PC-3 (cell line): ENCODE measurements at places on chromosomes 5 and 9. TPM values are rescaled to one million over a fixed set of nuclear protein-coding genes. Genes with fewer than 3 reads are reported as not detected.
A peak's percentile ranks its signal among the peaks of the same experiment; 100 is the strongest.

RUSC2 gene
- 10.7 and 13.3 TPM in 2 replicates for total RNA-seq

DNA sequence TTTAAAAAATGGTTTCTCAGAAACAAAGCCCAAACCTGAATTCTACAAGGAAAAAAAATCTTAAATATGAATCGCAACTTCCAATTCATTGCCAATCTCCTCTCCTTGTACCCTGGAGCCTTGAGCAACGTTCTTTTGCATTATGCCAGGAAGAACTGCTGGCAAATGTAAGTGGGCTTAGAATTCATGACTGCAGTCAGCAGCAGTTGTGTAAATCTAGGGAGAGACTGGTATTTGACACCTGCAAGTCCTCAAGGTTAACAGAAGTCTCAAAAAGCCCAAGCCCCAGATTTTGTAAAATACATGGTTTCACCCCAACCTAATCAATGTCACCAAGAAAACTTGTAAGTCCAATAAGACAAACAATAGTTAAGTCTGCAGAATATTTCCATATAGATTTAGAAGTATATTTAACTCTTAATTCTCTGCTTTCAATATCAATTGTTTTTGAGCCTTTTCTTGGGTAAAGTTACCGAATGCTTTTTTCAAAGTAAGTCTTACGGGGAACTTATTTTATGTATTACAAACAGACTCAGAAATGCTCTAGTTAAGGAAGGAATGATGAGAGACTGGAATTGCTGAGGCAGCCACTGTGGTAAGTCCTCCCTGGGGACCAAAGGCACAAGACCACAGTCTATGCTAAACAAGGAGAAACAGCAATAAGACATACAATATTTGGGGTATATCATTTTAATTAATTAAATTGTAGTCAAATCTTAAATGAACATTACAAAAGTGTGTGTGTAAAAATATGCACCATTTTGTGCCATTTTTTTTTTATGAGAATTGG lies 31.3 kb downstream of the ELL2 start:
- DNase-seq = no peak
- no peak overlapping the region for H3K27ac ChIP-seq
- H3K4me1 ChIP-seq = 0 out of 2 replicates have a peak, but pooled peaks cover 5% of the 10 kb centered on the region
- H3K36me3 ChIP-seq = peaks cover 18% of the 10 kb centered on the region
- no peaks in the 10 kb centered on the region for H3K27me3 ChIP-seq

PRR16 gene
- 2.4 and 3.6 TPM in 2 replicates for total RNA-seq

ANKRD34B gene
- total RNA-seq = not detected in 2 replicates

DNA sequence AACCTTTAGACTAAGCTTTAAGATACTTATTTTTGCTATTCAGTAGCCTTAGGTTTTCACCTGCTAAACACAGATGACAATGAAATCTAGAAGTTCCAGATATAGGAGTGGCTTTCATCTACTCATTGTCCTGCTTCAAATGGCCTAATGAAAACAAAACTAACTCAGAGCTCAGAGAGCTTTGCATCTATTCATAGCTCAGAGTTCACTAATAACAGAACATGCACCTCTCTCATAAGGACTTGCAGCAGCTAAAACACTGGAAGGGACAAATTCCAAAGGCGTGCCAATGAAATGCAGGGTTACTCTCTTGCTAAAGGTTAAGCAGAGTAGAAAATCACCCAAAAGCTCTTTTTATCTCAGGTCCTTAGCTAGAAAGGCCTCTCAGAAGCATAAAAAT lies 29.0 kb downstream of the SLC31A2 start:
- H3K4me3 ChIP-seq = no peak overlapping the region
- no peak for DNase-seq
- no peaks in the 10 kb centered on the region for H3K27me3 ChIP-seq
- H3K4me1 ChIP-seq = no peaks in the 10 kb centered on the region
- peaks cover 33% of the 10 kb centered on the region for H3K36me3 ChIP-seq

- peaks cover 12% of the 10 kb centered on the region; the same call in 1 of the 2 replicates for H3K4me1 ChIP-seq
- H3K27me3 ChIP-seq = no peaks in the 10 kb centered on the region
- H3K27ac ChIP-seq = no peak overlapping the region
- H3K36me3 ChIP-seq = no peaks in the 10 kb centered on the region; the same call in 1 of the 2 replicates
- DNase-seq = no peak
Observed at GRCh38 chr9:120464176-120464886, 115.6 kb downstream of the CDK5RAP2 start.

- H3K27ac ChIP-seq = peak overlapping the region; percentile 82
- no peaks in the 10 kb centered on the region for H3K36me3 ChIP-seq
- H3K27me3 ChIP-seq = no peaks in the 10 kb centered on the region
- no peak overlapping the region for H3K4me3 ChIP-seq
Observed at GRCh38 chr5:39118638-39119037, 44.4 kb upstream of the RICTOR start.

DNA sequence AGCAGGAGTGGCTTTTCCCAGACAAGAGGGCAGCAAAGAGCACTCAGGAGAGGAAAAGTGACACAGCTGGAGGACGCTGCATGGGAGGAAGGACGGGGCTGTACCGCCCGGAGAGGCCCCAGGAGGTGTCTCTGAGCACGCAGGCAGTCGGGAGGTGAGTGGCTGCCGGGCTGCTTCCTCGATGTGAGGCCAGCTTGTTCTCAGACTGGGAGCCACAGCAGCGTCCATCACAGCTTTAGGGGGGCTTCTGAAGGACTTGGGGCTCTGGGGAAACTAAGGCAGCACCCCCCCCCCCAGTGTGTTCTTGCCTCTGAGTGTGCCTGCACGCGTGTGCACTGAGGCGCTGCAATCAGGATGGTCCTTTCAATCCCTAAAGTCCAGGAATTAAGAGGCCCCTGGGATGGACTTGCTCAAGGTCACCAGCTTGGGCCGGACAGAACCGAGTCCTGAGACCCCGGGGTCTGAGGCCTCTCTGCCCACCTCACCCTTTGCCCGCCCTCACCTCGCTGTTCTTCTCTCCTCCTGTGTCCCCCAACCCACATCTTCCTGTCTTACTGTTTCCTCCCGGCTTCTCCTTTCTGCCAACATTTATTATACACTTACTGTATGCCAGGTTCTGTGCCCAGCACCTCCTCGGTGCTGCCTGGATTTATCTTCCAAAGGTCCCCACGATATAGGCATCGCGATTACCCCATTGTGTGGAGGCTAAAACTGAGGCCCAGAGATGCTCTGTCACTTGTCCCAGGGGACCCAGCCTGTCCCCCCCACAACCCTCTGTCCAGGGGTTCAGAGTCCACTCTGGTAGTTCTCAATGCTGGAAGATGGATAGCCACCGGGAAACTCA lies 32.9 kb downstream of the FAM163B start:
- no peaks in the 10 kb centered on the region for H3K36me3 ChIP-seq
- no peak for DNase-seq

DNA sequence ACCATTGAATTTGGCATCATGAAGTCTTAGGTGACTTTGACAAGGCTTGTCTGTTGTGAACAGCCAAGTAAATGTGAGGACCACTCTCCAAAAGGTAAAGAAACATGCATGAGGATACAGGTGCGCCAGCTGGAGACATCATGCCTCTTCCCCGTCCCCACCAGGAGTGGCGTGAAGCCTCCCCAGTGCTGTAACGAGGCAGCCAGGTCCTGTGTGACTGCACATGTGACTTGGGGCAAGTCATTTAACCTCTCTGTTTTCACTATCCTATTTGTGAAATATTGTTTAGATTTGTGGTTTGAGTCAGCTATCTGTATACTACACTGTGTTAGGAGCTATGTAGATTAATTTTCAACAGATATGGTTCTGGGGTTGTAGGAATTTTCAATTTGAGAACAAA lies 65.0 kb downstream of the DOCK8 start:
- no peak overlapping the region for H3K27ac ChIP-seq
- DNase-seq = no peak
- no peaks in the 10 kb centered on the region for H3K27me3 ChIP-seq
- no peaks in the 10 kb centered on the region for H3K36me3 ChIP-seq
- no peaks in the 10 kb centered on the region for H3K4me1 ChIP-seq

GRCh38 chr5:112594095-112594850 lies 143.4 kb upstream of the APC start:
- H3K4me1 ChIP-seq = peaks cover 17% of the 10 kb centered on the region
- H3K36me3 ChIP-seq = no peaks in the 10 kb centered on the region
- peak; percentile 66 for DNase-seq
- peak overlapping the region; percentile 37 for H3K4me3 ChIP-seq
- H3K27ac ChIP-seq = peak overlapping the region; percentile 51
- no peaks in the 10 kb centered on the region for H3K27me3 ChIP-seq

FRMPD1 gene
- not detected in 2 replicates for total RNA-seq

DNA sequence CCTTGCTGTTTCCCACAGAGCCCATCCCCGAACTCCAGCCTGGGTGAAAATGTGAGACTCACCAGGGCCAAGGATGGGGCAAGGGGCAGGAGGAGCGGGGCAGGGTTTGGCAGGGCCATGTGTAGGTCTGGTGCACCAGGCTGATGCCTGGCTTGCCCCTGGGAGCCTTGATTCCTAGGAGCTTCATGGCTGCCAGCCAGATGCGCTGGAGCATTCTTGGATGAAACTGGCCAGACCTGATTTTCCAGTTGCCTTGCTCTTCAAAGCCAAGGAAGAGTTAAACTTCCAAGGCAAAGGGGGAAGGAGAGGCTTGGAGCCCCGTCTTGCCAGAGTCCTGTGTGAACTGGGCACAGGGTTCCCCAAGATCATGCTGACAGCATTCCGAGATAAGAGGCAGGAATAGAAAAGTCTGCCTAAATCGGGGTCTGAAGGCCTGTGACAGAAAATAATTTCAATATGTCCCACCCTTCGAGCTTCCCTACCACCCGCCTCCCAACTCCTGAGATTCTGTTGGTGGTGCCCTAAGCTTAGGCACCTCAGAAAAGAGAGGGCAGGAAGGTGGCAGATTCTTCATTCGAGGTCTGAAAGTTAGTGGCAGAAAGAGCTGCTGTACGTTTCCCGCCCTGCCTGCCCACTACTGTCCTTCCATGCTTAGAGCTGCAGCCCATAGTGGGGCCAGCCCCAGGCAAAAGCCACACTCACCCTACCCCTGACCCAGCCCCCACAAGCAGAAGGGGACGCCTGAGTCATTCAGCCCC lies 20.4 kb downstream of the FAT2 start:
- no peaks in the 10 kb centered on the region for H3K36me3 ChIP-seq
- peak overlapping the region; percentile 40; the same call in 1 of the 2 replicates for H3K4me3 ChIP-seq
- H3K27ac ChIP-seq = peak overlapping the region; percentile 62
- DNase-seq = peak; percentile 92

WNK2 gene
- 11.7 and 15.5 TPM in 2 replicates for total RNA-seq

SPATA24 gene
- 1.4 and 3.1 TPM in 2 replicates for total RNA-seq

DNA sequence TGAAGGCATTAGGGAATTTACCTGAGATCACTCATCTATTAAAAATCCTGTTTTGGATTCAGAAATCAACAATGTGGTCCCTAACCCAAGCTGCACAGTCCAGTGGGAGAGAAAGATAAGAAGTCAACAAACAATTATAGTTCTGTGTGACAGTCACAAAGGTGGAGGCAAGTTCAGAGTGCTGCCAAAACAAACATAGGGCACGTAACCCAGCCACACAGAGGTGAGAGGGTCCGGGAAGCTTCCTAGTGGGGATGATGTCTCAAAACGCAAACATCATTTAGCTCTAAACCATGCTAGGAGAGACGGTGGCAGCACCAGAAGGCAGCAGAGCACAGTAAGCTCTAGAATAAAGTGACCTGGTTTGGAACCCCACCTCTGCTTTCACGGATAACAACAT lies 158.9 kb downstream of the MAPKAP1 start:
- no peak for DNase-seq
- H3K4me1 ChIP-seq = no peaks in the 10 kb centered on the region
- no peaks in the 10 kb centered on the region for H3K36me3 ChIP-seq
- H3K4me3 ChIP-seq = no peak overlapping the region

DNA sequence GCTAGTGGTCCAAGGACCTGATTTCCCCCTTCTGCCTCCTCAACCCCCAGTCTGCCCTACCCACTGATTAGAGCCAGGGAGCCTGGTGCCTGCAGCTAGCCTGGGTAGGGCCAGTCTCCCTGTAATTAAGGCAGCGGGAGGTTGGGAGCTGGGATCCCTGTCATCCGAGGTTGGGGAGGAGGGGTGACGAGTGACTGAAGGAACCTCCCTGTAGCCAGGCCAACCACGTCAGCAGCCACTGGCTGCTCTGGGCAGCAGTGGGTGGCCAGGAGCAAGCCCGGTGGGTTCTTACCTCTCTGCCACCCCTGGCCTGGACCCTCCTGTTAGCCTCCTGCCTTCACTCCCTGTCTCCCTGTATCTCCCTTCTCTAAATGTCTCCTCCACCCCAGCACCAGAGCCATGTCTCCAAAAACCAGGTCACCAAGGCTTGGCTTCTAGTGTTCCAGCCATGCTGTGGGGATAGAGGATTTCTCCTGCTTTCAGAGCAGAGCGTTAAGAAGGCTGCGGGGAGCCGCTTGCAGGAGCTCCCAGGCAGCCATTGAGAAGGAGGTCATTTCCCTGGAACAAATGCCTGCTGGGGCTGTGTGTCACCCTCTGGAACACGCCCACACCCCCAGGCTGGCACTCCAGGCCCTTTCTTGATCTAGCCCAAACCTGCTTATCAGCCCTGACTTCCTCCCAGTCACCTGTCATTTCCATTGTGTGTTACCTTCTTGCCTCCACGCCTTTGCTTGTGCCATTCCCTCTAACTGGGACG lies 65.0 kb upstream of the GGTA1 start:
- H3K27me3 ChIP-seq = no peaks in the 10 kb centered on the region
- H3K4me1 ChIP-seq = peaks cover 25% of the 10 kb centered on the region
- no peak overlapping the region for H3K4me3 ChIP-seq
- no peaks in the 10 kb centered on the region for H3K36me3 ChIP-seq

GDNF gene
- not detected in 2 replicates for total RNA-seq

TUT7 gene
- total RNA-seq = 12.3 and 17.0 TPM in 2 replicates

- H3K4me1 ChIP-seq = no peaks in the 10 kb centered on the region
- no peaks in the 10 kb centered on the region for H3K36me3 ChIP-seq
- H3K4me3 ChIP-seq = no peak overlapping the region
- DNase-seq = no peak
- no peaks in the 10 kb centered on the region for H3K27me3 ChIP-seq
Observed at GRCh38 chr5:51371052-51371451, 12.2 kb upstream of the ISL1 start.

DNA sequence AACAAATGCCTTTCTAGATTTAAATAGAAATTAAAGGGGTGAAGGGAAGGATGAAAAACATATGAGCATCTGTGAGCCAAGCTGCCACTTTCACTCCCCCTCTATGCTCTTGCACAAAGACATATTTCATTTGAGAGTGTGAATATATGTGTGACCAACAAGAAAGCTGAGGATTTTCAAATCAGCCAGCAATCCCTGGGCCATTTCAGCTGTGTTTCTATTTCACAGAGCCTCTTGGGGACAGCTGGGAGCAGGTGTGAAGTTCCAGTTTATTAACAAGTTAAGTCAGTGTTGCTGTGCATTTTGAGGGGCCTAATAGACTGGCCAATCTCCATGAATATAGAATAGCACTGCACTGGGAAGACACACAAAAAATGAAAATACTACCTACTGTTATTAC lies 248.7 kb upstream of the RGMB start:
- H3K36me3 ChIP-seq = no peaks in the 10 kb centered on the region
- no peaks in the 10 kb centered on the region for H3K4me1 ChIP-seq
- no peak overlapping the region for H3K27ac ChIP-seq
- H3K27me3 ChIP-seq = no peaks in the 10 kb centered on the region
- no peak for DNase-seq

DNA sequence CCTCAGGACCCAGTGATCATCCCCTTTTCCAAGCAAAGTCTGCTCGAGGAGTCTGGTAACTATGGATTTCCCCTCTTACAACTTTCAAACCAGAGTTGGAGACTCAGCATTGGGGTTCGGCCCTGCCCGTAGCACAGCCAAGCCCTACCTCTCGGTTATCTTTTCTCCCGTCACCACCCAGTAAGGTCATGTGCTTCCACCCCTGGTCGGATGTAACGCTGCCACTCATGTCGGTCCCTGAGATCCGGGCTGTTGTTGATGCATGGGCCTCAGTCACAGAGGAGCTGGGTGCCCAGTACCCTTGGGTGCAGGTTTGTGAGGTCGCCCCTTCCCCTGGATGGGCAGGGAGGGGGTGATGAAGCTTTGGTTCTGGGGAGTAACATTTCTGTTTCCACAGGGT lies 1.2 kb downstream of the GALT start:
- DNase-seq = no peak
- no peak overlapping the region for H3K27ac ChIP-seq

- DNase-seq = no peak
- H3K4me1 ChIP-seq = no peaks in the 10 kb centered on the region
- H3K27me3 ChIP-seq = no peaks in the 10 kb centered on the region
- H3K27ac ChIP-seq = no peak overlapping the region
Observed at GRCh38 chr5:156758011-156758791, 91.9 kb upstream of the PPP1R2B start.
